ENCODE measurements at places on chromosomes 3 and 15.

GRCh38 chr15:72825829-72826228, 42.3 kb upstream of the ADPGK start:
- DNase-seq: no peak

- no peak for DNase-seq
Measured at GRCh38 chr3:175749981-175750380, 890.8 kb downstream of the NAALADL2 start.

GRCh38 chr15:39132954-39133600, 447.8 kb upstream of the THBS1 start:
- peak; percentile 56 for DNase-seq

DNA sequence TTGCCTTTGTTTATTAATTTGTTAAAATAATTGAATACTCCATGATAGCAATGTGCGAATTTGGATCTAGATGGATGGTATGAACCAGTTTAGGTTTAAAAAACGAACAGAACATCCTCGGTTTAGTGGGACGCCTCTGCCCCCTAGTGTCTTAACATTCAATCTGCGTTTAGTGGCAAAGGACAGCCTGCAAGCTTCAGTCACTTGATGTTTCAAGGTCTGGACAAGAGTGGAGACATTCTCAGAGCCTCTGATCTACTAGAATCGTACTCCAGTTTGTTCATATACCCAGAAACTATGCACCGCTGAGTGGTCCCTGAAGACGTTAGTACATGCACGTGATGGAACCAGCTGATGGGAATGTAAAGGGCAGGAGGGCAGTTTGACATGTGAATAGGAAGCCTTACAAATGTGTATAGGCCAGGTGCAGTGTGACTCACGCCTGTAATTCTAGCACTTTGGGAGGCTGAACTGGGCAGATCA, 17.8 kb upstream of the ATP13A4 start:
- DNase-seq: peak; percentile 13

DNA sequence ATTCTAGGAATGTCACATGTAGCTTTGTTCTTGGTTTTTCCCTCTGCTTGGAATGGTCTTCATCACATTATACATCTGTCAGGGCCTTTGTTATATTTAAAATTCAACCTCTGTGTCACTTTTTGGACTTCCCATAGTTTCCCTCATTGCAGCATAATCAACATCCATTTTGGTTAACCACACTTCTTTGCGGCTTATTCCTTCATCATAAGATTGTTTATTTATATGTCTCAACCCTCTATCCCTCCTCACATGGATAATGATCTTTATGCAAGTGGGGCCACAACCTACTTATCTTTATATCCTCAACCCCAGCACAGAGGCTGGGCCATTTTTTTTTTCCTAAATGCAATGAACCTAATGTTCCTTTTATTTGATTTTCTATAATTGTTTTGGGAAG, 260.0 kb upstream of the THBS1 start:
- DNase-seq: no peak

GRCh38 chr3:123194552-123194951, 7.2 kb upstream of the SEC22A start:
- no peak for DNase-seq

- DNase-seq: no peak
Measured at GRCh38 chr15:82572311-82572710, 32.1 kb upstream of the RPS17 start.

DNA sequence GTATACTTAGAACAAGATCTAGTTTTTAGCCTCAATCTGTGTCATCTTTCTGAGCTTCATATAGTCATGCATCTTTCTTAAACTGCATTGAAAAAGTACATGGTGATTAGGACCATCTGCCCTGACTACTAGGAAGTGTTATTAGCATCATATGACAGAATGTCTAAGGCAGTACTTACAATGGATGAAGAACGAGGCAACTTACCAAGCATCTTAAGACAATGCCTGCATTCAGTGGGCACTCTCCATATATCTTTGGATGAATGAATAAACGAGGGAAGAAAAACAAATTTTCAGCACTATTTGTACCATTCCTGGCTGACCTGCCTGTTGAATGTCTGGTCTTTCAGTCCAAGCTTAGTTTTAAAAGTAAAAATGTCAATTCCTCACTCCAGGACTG, 185.4 kb upstream of the EPHA3 start:
- no peak for DNase-seq

GRCh38 chr3:43638594-43639447, 17.0 kb upstream of the ANO10 start:
- no peak for DNase-seq

DNA sequence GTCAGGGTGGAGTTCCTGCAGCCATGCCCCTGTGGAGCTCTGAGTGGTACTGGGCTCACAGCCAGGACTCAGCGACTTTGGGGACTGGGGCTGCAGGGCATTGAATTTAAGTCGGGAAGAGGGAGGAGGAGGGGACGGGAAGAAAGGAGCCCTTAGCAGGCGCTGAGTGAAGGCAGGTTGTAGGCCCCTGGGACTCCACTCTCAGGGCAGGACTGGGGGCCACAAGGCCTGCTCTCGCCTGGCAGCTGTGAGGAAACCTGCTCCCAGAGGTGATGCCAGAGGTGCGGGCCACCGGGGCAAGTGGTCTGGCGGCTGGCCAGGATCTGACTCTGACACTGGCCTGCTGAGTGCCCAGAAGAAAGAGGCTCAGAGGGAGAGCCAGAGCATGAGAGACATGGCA, 73.5 kb downstream of the EPHB3 start:
- DNase-seq: no peak

DNA sequence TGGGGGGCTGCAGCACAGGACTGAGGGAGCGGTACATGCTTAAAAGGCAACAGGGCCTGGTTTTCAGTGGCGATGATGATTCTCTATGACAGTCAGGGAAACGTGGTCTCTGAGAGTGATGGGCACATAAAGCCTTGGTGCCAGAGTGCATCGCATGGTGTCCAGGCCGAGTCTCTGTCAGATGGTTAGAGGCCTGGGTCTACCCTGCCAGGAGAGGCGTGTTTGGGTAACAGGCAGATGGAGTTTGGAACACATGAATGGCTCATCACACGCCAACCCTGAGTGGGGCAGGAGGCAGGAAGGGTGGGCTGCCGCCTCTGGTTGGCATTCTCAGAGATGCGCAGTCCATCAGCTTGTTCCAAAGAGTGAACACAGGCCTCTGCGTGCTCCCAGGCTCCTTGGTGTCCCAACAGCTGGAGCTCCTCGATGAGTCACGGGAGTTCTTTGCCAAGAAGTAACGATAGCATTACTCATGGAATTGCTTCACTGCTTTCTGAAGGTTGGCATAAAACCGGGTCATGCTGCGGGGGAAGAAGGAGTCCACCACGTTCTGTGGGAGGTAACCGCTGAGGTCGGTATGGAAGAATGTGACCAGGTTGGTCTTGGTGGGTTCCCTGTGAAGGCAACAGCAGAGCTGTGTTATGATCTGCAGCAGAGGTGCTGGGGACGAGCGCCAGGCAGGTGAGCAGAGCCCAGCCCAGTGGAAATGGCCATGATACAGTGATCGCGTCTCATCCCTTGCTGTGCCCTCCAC, 11.0 kb downstream of the STARD5 start:
- DNase-seq: peak; percentile 95

- no peak for DNase-seq
Measured at GRCh38 chr3:14401692-14402303, 608 bp upstream of the SLC6A6 start.

DNA sequence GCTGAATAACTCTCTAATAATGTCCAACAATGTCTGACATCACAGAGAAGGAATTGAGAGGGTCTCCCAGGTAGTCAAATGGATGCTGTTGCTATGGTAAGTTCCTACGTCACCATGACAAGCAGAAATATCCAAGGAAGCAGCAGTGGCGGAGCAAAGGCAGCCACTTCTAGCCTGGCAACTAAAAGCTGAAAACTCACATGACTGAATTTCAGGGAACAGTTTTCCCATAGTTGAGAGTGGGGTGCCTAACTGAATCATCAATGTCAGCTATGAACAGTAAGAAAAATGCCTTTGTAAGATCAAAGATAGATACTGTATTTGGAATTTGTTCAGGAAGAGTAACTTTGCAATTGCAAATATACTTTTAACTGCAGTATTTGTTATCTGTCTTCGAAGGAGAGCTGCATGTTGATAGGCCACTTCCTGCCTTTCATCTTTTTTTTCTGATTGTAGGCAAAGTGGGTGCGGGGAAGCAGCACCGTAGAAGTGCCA, 161.7 kb downstream of the BBX start:
- DNase-seq: no peak

DNA sequence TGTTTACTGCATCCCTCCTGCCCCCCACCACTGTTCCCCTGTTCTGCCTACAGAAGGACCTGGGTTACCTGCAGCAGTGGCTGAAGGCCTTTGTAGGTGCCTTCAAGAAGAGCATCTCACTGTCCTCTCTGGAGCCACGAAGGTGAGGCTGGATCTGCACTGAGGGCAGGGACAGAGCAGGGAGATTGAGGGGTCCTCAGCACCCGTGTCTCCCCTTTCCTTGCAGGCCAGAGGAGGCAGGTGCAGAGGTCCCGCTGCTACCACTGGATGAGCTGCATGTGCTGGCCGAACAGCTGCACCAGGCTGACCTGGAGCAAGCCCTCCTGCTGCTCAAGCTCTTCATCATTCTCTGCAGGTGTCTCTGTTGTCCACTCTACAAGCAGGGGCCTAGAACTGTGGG, 9.2 kb downstream of the NBEAL2 start:
- no peak for DNase-seq

GRCh38 chr3:48012659-48013058, 3.6 kb downstream of the MAP4 start:
- no peak for DNase-seq

DNA sequence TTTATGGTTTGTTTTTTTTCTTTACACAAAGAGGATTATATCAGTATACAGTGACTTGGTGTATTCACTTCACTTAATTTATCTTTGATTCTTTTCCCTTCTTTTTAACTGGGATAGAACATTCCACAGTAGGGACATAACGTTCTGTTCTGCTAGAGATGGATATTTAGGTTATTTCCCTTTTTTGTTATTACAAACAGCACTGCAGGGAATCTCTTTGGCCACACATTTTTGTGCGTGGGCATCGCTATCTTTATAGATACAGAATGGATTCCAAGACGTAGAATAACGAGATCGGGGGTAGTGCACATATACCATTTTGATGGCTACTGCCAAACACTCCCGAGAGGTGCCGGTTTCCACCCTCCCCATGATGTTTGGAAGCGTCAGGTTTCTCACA, 44.8 kb downstream of the PXYLP1 start:
- no peak for DNase-seq

GRCh38 chr3:48560648-48561018, 2.9 kb downstream of the UCN2 start:
- DNase-seq: no peak

- no peak for DNase-seq
Measured at GRCh38 chr3:43054754-43055153, 51.1 kb downstream of the POMGNT2 start.

GRCh38 chr3:51982352-51982837, 940 bp upstream of the ACY1 start:
- DNase-seq: no peak

GRCh38 chr3:131730581-131730980, 227.8 kb upstream of the MRPL3 start:
- no peak for DNase-seq

DNA sequence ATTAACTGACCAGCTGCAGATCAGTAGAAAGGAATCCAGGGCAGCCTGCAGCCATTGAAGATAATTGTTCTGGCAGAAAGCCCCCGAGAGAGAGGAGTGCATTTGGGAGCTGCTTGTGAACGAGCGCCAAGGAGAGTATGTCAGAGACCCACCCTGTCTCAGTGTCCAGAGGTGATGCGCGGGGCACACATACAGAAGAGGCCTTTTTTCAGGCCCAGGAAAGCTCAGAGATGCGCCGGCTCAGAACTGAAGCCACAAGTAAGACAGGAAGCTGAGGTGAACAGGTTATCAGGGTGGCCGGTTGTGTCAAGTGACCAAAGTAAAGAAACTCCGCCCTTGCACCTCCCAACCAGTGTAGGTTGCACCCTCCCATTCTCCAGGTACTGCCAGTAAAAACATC, 59.8 kb upstream of the HEG1 start:
- no peak for DNase-seq

- DNase-seq: peak; percentile 16
Measured at GRCh38 chr3:100798012-100798411, 88.7 kb downstream of the TFG start.

GRCh38 chr3:12977117-12977808, 96.0 kb downstream of the IQSEC1 start:
- no peak for DNase-seq

DNA sequence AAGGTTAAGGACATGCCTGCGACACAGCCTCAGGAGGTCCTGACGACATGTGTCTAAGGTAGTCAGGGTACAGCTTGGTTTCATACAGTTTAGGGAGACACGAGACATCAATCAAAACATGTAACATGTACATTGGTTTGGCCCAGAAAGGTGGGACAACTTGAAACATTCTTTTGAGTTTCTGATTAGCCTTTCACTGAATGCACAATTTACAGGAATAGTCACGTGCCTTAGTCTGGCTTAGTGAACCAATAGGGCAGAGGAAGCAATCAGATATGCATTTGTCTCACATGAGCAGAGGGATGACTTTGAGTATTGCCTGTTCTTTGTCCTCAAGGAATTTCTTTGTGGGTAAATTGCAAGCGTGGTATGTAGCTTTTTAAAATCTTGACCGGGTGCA, 24.5 kb upstream of the HDAC11 start:
- DNase-seq: no peak

- DNase-seq: no peak
Measured at GRCh38 chr3:134074001-134074789, 44.5 kb upstream of the SLCO2A1 start.

- DNase-seq: no peak
Measured at GRCh38 chr3:72339670-72340030, 508.6 kb downstream of the SHQ1 start.

GRCh38 chr3:50577348-50577747, 8.0 kb downstream of the HEMK1 start:
- no peak for DNase-seq

- DNase-seq: peak; percentile 42
Measured at GRCh38 chr3:27312044-27312668, 57.0 kb downstream of the NEK10 start.

DNA sequence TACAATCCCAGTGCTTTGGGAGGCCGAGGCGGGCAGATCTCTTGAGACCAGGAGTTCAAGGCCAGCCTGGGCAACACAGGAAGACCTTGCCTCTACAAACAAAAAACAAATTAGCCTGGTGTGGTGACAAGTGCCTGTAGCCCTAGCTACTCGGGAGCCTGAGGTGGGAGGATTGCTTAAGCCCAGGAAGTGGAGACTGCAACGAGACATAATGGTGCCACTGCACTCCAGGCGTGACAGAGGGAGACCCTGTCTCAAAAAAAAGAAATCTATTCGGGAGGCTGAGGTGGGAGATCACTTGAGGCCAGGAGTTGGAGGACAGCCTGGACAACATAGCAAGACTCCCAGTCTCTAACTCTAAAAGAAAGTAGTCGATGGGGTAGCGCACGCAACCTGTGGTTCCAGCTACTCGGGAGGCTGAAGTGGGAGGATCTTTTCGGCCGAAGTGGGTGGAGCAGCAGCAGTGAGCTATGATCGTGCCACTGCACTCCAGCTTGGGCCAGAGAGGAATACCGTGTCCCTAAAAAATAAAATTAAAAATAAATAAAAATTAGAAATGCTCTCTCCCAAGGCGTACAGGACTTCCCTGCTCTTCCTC, 775 bp downstream of the C3orf33 start:
- no peak for DNase-seq
